Activated naive CD4-positive, alpha-beta T cell (primary cell): ENCODE measurements at places on chromosomes 3 and 15.

- DNase-seq = no peak
Observed at GRCh38 chr15:94023531-94023930, 207.8 kb upstream of the MCTP2 start.

GRCh38 chr15:38414357-38414756, 39.6 kb upstream of the FAM98B start:
- no peak for DNase-seq

GRCh38 chr3:28768439-28768838, 419.8 kb upstream of the AZI2 start:
- DNase-seq = no peak

GRCh38 chr3:155753038-155753639, 8.3 kb upstream of the PLCH1 start:
- DNase-seq = no peak

- DNase-seq = no peak
Observed at GRCh38 chr15:68348081-68348480, 70.5 kb downstream of the FEM1B start.

- no peak for DNase-seq
Observed at GRCh38 chr3:139561959-139562676, 22.6 kb upstream of the RBP1 start.

- DNase-seq = no peak
Observed at GRCh38 chr15:45180201-45180600, 7.6 kb downstream of the SHF start.

GRCh38 chr3:51975852-51976549, 1.1 kb downstream of the ABHD14A start:
- DNase-seq = no peak

GRCh38 chr15:69749797-69750196, 297.2 kb downstream of the RPLP1 start:
- no peak for DNase-seq

DNA sequence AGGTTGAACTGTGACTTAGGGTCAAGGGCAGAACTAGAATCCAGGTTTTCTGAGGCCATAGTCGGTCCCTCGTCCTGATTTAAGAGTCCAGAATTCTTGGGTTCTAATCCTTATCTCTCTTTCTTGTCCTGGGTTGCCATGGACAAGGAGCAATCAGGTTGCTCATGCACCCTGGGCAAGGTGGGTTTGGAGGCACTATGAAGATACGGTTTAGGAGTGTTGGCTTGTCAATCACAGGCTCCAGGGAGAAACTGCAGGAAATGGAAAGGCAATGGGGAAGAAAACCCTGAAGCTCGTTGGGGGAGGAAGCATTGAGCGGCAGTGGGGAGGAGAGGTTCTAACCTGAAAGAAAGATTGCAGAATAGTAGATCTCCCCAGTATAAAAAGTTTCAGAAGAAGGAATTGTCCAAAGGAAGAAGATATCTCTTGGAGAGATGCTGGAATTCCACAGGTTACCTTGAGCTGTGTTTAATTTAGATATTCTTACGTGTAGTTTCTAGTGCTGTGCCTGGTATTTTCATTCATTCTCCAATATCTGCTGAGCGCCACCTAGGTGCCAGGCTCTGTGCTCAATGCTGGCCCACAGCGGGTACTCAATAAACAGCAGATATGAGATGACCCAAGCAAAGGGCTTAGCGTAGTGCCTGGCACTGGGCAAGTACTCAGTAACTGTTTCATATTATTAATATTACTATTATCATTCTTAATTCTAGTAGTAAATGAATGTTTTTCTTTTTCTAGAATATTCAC, 2.0 kb downstream of the ACAN start:
- DNase-seq = no peak

- DNase-seq = no peak
Observed at GRCh38 chr3:13509059-13509815, 29.1 kb downstream of the HDAC11 start.

DNA sequence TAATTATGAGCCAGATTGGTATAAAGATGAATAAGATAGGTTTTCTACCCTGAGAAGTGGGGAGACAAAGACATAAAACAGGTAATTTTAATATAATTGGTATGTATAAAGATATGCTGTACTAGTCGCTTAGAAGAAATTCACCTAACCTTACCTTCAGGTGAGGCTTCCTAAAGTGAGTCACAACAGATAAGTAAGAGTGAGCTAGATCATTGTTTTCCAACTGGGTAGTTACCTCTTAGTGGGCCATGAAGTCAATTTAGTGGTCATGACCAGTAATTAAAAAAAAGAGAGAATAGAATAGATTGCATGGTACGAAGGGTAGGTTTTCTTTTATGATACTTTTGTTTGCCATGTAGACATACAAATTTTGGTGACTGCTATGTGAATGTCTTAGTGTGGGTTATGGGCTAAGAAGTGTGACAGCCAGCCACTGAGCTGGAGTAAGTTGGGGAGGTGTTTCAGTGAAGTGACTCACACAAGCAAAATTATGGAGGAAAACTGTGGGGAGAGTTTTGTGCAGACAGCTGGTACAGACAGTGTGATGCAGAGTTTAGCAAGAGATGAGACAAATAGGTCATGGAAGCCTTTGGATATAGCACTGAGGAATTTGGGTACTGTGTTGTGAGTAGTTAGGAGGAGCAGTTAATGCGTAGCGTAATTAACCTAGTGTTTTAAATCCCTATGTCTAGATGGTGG, 8.2 kb downstream of the TRNT1 start:
- DNase-seq = no peak

- DNase-seq = no peak
Observed at GRCh38 chr3:132209855-132210254, 107.4 kb upstream of the ACP3 start.

- DNase-seq = no peak
Observed at GRCh38 chr3:43198791-43199644, 87.3 kb upstream of the SNRK start.

DNA sequence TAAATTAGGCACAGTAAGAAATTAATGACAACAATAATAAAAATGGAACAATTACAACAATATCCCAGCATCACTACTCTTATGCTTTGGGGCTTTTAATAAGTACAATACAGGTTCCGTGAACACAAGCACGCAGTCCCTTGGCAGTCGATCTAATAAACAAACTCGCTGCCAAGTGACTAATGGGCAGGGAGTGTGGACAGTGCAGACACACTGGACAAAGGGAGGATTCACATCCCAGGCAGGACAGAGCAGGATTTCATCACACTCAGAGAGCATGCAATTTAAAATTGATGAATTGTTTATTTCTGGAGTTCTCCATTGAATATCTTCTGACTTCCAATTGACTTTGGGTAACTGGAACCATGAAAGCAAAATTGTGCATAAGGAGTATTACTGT, 524.1 kb upstream of the CFAP20DC start:
- no peak for DNase-seq

GRCh38 chr3:56422316-56422715, 46.0 kb downstream of the ERC2 start:
- DNase-seq = no peak

- no peak for DNase-seq
Observed at GRCh38 chr3:117246771-117247555, 537.4 kb downstream of the TUSC7 start.

- no peak for DNase-seq
Observed at GRCh38 chr15:96409215-96410138, 79.0 kb downstream of the NR2F2 start.

DNA sequence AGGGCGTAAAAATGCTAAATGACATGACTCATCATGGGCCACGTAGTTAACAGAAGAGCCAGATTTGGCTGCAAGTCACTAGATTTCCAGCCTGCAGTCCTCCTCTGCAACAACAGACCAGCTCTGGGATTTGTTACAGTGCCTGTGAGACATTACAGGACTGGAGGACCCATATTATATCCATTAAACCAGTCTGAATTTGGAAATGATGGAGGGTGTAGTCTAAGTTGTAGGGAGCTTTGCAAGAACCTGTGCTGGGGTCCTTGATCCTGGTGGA, 10.8 kb downstream of the ZNF774 start:
- DNase-seq = no peak

- DNase-seq = no peak
Observed at GRCh38 chr3:105608623-105609022, 241.9 kb downstream of the ALCAM start.

DNA sequence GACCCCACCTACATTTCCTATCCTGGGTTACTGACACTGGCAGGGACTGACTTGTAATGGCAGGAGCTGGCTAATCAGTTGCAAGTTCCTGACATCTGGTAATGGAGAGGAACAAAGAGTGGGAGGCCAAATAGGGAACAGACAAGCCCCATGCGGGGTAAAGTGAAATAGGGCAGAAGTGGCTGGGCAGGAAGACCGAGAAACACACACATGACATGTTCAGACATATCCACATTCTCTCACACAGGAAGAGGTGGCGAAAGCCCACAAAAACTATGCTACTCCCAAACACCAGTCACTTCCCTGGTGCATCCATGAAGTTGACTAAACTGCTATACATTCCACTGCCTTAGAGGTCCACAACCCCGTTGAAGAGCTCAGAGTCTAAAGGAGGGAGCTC, 394.1 kb upstream of the TBL1XR1 start:
- DNase-seq = no peak

DNA sequence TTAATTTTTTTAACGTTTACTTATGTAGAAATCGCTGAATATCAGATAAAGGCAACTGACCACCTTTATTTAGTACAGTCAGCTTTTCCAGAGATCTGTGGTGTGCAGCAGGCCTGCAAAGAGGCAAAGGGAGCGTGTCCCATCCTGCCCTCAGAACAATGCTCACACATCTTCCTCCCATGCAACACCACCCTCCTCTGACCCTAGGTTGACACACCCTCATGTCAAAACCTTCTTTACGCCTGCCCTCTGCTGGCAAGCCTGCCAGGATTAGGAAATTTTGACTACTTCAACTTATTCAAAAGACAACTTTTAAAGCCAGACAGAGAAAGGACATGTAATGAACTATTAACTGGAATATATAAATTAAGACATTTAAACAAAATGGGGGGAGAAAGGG, 513.7 kb downstream of the FOXP1 start:
- peak; percentile 60 for DNase-seq

- DNase-seq = no peak
Observed at GRCh38 chr15:61084944-61085367, 144.1 kb downstream of the RORA start.

DNA sequence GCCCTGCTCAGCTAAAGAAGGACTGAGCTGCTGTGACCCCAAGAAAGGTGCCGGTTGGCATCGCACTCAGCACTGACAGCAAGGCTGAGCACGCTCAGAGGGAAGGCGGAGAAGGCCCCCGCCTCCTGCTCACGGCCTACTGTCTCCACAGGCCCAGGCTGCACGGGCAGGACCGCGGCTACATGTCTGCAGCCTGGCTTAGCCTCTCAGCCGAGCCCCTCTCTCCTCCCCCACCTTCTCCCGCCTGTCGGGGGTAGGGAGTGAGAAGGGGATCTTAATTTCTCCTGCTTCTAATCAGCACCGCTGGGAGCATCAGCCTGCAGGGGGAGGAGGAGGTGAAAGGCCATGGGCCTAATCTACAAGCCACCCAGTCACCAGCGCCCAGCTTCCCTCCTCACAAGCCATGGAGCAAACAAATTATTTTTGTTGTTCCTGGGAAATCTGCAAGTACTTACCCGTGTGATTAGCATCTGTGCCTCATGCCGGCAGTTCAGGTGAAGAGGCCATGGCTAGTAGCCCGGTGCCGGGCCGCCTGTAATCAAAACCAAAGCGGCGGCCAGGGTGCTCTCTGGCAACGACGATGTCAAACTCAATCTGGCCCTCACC, 68.1 kb downstream of the EPHB3 start:
- no peak for DNase-seq

GRCh38 chr3:157618075-157618760, 115.0 kb upstream of the VEPH1 start:
- DNase-seq = no peak

DNA sequence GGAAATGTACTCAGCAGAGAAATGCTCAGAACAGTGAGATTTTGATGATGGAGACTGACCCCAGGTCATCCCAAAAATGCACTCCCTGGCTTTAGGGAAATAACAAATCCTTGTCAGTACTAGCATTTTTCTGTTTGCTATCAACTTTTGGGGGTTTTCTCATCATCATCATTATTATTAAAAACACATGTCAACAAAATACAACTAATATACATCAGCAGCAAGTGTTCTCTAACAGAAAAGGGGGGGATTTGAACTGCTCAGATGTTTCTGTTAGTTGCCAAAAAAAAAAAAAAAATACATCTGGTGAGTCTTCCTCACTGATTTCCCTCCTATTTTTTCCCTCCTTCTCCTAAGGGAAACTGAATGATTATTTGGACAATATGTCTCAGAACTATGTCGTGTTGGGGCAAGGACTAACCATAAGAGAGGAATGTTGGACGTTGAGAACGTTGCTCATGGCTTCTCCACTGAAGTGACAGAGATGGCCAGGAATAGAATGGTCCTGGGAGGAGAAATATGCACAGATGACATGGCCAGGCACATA, 230.0 kb upstream of the MCTP2 start:
- no peak for DNase-seq

GRCh38 chr3:52679811-52680210, 5.9 kb downstream of the PBRM1 start:
- no peak for DNase-seq

DNA sequence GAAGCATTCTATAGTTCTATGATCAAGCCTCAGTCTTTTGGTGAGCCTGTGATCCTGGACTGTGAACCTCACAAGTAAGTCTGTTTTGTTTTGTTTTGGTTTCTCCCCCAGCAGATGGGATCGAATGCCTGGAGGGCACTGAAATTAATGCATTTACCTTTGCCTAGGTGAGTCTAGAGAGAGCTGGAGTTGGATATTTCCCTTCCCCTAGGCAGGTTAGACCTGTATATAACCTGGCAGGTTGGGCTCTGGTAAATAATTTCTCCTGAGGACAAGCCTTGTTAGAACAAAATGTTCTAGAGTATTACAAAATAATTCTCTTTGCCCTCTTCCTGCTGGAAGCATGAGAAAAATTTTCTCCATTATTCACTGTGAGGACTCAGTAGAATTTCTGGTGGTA, 211.9 kb downstream of the TPRG1 start:
- DNase-seq = no peak

DNA sequence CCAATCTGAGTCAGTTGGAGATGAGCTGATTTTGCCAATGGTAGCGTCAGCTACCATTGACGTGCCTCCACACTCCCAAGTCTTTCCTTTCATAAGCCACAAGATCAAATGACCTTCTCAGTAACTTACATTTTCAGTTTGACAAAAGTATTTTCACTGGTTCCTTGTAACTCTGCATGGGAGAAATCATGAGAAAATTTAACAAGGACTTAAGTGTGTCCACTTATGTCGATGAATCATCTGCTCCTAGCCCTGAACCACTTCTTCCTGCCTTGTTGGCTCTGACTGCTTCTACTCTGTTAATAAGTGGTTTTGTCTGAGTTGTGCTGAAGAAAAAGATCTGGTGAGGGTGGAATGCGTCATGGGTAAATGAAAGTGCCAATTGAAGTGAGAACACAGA, 101.2 kb downstream of the NFKBIZ start:
- DNase-seq = no peak

DNA sequence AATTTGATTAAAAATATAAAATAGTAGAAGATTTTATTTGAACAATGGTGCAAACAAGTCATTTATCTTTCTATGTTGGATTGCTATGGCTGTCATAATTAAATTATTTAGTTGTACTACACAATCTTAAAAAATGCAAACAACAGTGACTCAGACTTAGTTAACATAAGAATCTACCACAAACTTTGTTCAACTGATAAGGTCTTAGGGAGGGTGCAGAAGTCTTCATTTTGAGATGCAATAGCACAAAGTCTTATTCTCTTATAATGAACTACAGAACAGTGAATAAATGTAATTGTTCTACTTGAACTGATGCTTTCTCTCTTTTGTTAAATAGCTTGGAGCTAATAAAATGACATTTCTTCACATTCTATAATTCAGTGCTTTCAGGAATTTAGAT, 482.8 kb upstream of the NAALADL2 start:
- DNase-seq = no peak
